ENCODE measurements at places on chromosomes 2 and 18.

DNA sequence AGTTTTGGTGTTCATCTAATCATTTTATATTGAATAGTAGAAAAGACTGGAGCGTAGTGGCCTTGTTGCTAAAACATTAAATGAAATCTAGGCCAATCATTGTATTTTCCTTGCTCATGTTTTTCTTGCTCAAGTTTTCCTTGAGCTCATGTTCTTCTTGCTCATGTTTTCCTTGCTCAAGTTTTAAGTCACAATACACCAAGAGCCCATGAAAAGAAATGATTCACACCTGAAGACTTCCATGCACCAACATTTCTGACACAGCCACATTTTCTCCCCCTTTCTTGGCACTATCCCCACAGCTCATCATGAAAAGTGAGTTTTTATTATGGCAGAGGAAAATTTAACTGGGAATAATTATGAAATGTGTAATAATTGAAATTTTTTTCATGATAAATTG lies 92.0 kb downstream of the LRP1B start:
- H3K4me3 ChIP-seq, result no peak overlapping the region
- H3K4me1 ChIP-seq, result no peaks in the 10 kb centered on the region
- no peak for DNase-seq
- H3K27me3 ChIP-seq, result no peaks in the 10 kb centered on the region
- no peak overlapping the region for H3K27ac ChIP-seq

DNA sequence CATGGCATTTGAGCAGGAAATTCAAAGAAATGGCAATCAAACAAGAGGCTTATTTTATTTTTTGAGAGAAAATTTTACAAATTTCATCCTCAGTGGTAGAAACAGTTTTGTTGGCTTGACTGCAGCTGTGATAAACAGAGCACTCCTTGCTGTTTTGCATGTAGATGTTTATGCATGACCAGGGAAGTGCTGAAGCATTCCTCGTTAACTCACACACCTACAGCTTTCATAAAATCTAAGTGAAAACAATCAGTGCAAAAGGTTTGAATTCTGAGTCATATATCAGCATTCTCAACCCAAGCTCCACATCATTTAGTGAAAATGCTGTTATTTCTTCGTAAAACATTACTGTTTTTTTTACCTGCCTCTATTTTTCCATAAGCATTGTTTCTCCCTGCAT lies 146.6 kb upstream of the CCDC68 start:
- H3K27ac ChIP-seq, result no peak overlapping the region
- no peak overlapping the region for H3K4me3 ChIP-seq
- no peak for DNase-seq
- peaks cover 2% of the 10 kb centered on the region for H3K4me1 ChIP-seq
- no peaks in the 10 kb centered on the region for H3K36me3 ChIP-seq

DNA sequence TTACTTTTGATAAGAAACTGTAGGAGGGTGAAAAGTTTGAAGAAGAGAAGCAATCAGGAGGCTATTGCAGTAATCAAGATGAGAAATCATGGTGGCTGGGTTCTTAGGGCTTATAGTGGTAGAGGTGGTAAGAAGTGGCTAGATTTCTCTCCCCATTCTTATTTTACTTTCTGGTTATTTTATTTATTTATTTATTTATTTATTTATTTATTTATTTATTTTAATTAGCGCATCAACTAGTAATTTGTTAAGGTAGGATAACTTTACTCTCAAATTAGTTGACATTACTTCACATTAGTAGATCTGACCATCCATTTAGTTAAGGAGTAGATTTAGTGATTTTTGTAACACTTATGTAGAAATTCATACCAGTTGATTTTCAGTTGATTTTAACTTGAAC lies 77.4 kb downstream of the PIK3C3 start:
- H3K4me1 ChIP-seq, result no peaks in the 10 kb centered on the region
- no peak overlapping the region for H3K27ac ChIP-seq
- peaks cover 26% of the 10 kb centered on the region for H3K36me3 ChIP-seq
- no peak overlapping the region for H3K4me3 ChIP-seq

DNA sequence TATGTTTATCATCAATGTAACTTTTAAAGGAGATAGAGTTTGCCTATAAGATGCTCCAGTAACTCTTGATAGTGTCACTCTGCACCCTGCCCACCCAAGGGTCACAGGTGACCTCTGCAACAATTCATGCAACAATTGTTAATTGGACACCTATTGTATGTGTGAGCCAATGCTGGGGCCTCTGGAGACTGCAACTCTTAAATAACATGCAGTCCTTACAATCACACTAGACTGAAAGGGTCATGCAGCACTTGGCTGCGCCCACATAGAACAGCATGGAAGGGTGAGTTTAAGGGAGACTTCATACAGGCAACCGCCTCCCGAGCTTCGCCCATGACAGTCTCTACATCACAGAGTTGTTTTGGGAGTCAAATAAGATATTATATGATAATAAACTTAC lies 137.1 kb upstream of the TWIST2 start:
- no peaks in the 10 kb centered on the region for H3K4me1 ChIP-seq
- H3K27ac ChIP-seq, result no peak overlapping the region
- peak; percentile 15 for DNase-seq
- H3K4me3 ChIP-seq, result no peak overlapping the region
- no peaks in the 10 kb centered on the region for H3K36me3 ChIP-seq
- peaks cover 8% of the 10 kb centered on the region for H3K27me3 ChIP-seq

- peaks cover 8% of the 10 kb centered on the region for H3K4me1 ChIP-seq
- no peak for DNase-seq
- H3K36me3 ChIP-seq, result no peaks in the 10 kb centered on the region
- H3K27me3 ChIP-seq, result peaks cover 14% of the 10 kb centered on the region
- H3K4me3 ChIP-seq, result no peak overlapping the region
These were observed 72.6 kb upstream of the THUMPD2 start for GRCh38 chr2:39851651-39852110.

DNA sequence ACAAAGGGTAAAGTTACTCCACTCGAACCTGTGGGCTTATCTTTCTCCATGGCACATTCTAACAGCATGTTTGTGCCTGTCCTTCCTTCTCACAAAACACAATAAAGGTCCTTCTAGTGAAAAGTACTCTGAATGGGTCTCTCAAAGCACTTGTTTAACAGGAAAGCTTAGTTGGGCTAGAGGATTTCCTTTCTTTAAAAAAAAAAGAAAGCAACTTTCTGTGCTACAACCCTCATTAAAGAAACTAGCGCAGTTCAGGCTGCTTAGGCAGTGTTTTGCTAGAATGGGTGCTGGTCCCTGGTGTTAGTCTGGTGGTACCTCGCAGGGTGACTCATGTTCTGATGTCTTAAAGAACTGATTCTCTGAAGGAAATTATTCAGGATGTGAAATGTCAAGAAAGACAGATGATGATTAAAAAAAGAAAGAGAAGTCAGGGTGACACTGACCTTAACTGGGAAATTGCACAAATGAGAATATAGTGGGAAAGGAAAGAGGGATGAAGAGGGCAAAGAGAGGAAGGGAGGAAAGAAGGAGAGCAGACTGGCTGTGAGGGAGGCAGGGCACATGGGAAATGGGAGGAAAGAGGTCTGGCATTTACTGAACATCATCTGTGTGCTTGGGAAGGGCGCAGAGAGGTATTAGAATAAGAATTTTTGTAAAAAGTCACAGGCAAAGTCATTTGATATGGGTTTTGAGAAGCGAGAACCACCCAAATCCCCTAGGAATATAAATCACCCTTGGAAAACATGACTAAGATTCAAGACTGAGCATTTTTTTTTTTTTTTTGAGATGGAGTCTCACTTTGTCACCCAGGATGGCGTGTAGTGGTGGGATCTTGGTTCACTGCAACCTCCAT lies 74.9 kb downstream of the ATP8B1 start:
- no peaks in the 10 kb centered on the region for H3K27me3 ChIP-seq
- no peaks in the 10 kb centered on the region for H3K36me3 ChIP-seq
- DNase-seq, result no peak
- H3K27ac ChIP-seq, result no peak overlapping the region
- H3K4me1 ChIP-seq, result peaks cover 3% of the 10 kb centered on the region

GRCh38 chr2:208248601-208249000 lies 6.3 kb downstream of the IDH1 start:
- H3K4me3 ChIP-seq, result no peak overlapping the region
- H3K4me1 ChIP-seq, result peaks cover 13% of the 10 kb centered on the region
- H3K27ac ChIP-seq, result no peak overlapping the region
- no peaks in the 10 kb centered on the region for H3K27me3 ChIP-seq
